Right forelimb (tissue), 1 donor: ENCODE measurements at places on chromosomes 11 and 22.

DNA sequence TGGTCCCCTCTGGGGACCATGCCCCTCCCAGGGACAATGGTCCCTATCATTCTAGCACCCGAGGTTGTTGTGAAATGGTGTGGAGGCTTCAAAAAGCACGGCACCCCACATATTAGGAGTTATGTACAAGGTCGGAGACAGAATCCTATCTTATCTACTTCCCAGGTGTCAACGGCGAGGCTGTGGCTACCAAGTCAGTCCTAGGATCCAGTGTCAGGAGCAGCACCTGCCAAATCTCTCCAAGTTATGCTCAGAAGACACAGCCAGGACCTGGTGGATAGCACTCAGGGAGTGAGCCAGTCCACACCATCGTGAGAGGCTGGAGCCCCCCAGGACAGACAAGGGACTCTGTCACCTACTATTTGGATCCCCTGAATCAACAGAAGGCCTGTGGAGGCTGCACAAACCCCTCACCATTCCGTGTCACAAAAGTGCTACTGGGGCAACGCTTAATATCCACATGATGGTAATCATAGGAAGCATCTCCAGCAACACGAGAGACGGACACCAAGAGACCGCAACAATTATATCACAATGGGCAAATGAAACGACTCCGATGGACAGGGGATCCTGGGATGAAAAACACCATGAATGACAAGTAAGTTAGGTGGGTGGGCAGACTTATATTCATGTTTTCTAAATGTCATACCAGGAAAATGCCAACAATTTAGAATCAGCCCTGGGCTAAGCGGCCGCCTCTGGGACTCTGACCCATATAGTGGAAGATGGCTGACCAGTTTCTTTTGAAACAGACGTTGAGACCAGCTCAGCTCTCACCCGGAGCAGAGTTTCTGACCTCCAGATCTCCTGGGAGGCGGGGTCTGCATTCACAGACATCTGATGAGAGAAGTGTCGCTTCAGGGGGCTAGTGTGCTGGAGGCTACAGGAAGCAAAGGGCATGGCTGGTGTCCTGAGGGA is 108.4 kb downstream of the MED15 start:
- DNase-seq, result no peak

DNA sequence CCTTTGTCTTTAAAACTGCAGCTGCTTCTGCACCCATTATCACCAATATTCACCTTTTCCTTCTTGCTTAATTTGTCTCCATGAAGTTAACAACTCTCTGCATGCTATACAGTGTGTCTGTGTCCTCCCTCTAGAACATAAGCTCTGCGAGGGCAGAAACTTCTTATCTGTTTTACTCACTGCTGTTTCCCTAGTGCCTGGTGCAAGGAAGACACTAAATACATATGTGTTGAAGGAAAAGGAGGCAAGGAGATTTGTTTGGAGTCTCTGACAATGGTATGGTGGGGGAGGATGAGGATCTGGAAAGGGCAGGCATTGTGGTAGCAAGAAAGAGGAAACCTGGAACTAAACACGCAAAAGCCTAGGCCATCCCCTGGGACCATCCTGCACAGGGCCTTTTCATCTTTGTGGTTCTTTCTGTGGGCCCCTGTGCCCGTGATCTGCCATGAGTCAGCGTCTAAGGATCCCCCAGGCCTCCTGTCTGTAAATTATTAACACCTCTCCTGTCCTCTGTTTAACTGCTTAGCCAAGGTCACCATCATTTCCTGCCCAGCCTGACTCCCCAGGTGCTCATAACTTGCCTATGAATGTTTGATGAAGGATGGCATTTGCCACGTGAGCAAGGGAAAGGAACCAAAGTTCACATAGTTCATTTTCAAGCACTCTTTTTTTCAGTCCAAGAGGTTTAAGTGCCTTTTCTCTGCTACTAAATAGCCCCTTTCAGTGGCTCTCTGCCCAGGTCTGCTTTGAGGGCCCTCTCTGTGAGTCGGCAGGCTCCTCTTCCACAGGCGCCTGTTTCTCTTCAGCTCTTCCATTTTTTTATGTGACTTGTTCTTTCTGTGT is 131.1 kb downstream of the RASSF10 start:
- DNase-seq, result peak; percentile 44

DNA sequence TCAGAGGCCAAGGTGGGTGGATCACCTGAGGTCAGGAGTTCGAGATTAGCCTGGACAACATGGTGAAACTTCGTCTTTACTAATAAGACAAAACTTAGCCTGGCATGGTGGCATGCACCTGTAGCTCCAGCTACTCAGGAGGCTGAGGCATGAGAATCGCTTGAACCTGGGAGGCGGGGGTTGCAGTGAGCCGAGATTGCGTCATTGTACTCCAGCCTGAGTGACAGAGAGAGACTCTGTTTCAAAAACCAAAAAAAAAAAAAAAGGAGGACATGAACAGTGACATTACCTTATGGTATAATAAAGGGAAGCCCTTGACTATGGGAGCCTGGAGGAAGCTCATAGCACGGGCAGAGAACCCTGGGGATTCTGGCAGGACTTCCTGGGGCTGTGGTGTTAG is 16.5 kb upstream of the PLEKHB1 start:
- DNase-seq, result no peak

- no peak for DNase-seq
These were observed 678.7 kb upstream of the ARHGAP42 start for GRCh38 chr11:100008417-100008816.

DNA sequence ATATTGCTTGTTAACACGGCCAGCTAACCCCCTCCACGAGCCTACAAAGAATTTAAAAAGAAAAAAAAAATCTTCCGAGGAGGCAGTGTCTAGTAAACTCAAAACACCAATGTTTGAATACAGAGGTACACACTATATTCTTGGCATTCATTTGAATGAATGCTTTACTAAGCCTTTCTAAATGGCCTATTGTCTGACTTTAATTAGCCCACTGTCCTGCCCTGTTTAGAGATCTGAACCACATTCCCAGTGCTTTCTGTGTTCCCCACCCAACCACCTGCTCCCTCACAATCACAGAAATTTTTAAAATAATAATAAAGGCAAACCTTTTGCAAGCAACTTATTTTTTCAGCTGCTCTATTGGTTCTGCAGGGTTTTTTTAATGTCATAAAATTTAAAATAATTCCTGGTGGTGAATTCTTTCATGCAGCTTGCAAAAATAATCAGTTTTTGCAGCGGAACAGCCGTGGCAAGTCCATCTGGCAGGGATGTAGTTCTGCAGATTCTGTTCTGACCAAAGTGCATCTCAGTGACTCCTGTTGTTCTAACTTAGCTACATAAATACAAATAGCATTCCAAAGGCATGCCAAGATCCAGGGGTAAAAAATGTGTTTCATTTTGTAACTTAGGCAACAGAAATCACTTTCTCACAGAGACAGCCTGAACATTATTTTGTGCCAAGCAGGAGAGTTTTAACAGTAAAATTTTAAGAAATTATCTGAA is 23.8 kb downstream of the POU2AF2 start:
- no peak for DNase-seq

DNA sequence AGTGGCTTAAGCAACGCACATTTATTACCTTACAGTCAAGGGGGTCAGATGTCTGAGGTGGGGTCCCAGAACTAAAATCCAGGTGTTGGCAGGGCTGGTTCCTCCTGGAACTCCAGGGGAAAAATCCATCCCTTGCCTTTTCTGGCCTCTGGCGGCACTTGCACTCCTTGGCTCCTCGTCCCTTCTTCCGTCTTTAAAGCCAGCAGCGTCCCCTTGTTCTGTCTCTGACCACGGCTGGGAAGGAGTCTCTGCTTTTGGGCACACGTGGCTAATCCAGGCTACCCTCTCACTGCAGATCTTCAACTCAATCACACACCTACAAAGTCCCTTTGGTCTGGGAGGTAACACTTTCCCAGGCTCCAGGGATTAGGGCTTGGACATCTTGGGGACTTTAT is 73.5 kb upstream of the WNT7B start:
- no peak for DNase-seq

DNA sequence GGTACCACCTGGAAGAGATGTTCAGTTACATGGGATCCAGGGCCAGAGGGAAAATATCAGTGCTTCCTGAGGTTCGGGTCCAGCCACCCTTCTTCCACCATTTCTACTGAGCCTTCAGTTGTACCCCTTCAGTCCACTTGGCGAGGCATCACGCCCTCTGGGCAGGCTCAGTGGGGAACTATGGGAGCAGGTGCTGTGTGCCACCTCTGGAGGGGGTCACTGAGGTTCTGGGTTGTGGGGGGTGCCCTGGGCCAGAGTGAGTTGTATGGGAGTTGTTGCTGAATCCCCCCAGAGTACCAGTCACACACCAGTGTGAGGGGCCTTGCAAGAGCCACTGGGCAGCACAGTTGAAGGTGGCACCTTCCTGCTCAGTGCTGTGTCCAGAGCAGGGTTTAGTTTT is 2.7 kb upstream of the SREBF2 start:
- no peak for DNase-seq

GRCh38 chr11:36389811-36390210 is 93.7 kb downstream of the PRR5L start:
- no peak for DNase-seq

DNA sequence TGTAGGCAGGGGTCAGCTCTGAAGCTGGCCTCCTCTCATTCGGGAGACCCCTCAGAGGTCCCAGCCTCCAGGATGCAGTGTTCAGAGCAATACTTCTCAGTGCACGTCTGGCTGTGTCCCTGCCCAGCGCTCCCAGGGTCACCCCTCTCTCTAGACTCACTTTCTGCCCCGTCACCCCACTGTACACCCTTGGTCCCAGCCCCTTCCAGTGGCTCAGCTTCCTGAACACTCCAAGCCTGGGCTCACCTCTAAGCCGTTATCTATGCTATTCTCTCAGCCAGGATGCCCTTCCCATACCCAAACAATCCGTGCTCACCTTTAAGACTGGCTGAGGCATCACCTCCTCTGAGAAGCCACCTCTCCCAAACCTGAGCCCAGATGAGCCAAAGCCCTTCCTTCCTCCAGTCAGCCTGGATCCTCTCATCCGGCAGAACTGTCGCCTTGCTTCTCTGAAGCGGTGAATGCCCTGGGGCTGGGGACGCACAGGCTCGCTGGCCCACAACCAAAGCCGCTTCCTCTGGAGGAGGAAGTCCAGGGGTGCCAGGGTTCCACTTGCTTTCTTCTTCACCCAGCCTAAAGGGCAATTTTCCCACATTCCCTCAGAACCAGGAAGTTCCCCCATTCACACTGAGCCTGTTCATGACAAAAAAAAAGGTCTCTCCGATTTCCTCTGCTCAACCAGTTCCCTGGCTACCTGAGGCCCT is 13.7 kb upstream of the CDKN1C start:
- no peak for DNase-seq

DNA sequence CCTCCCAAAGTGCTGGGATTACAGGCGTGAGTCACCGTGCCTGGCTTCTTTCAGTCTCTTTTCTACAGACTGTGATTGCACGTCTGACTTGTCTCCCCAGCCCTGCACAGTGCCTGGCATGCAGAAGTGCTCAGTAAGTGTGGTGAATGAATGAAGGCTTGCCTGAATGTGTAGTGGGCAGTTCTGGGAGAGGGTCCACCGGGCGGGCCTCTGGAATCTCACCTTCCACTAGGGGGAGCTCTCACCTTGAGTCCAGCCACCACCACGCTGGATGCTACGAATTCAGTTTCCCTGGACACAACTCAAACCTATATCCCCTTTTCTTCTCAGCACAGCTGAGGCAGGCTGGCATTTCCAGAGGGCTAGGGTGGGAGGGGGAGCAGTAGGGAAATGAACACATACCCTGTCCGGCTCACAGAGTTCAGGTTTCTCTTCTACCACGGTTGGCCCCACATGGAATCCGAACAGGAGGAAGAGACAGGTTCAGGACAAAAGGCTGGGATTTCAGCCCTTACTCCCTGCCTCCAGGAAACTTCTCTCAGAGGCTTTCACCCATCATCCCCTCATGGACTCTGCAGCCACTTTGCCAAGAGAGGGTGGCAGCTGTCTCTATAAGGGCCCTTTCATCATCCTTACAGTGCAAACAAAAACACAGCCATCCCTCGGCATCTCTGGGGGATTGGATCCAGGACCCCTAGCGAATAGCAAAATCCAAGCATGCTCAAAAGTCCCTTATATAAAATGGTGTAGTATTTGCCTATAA is 86.8 kb downstream of the NECTIN1 start:
- no peak for DNase-seq

GRCh38 chr22:28986366-28986765 is 75.3 kb downstream of the C22orf31 start:
- DNase-seq, result no peak

DNA sequence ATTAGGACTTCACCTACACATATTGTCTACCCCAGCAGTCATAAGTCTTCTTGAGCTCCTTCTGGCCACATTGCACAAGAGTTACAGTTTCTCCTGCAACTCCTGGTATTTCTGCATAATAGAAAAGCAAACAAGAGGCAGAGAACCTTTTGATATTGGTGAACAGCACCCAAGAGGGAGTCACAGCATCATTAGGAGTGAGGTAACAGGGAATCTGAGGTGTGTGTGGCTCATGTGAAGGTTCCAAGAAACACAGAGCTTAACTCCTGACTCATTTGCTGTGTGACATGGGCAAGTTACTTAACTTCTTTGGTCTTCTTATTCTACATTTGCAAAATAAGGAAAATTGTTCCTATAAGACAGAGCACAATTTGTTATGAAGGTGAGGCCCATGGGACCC is 374.6 kb downstream of the INSC start:
- DNase-seq, result no peak
